ENCODE measurements at places on chromosomes 12 and 14.
A peak's percentile ranks its signal among the peaks of the same experiment; 100 is the strongest.

- peak; percentile 26 for DNase-seq
Observed at GRCh38 chr14:35879654-35880249, 53.6 kb downstream of the BRMS1L start.

GRCh38 chr12:64407342-64408223 lies 3.4 kb downstream of the XPOT start:
- no peak for DNase-seq

DNA sequence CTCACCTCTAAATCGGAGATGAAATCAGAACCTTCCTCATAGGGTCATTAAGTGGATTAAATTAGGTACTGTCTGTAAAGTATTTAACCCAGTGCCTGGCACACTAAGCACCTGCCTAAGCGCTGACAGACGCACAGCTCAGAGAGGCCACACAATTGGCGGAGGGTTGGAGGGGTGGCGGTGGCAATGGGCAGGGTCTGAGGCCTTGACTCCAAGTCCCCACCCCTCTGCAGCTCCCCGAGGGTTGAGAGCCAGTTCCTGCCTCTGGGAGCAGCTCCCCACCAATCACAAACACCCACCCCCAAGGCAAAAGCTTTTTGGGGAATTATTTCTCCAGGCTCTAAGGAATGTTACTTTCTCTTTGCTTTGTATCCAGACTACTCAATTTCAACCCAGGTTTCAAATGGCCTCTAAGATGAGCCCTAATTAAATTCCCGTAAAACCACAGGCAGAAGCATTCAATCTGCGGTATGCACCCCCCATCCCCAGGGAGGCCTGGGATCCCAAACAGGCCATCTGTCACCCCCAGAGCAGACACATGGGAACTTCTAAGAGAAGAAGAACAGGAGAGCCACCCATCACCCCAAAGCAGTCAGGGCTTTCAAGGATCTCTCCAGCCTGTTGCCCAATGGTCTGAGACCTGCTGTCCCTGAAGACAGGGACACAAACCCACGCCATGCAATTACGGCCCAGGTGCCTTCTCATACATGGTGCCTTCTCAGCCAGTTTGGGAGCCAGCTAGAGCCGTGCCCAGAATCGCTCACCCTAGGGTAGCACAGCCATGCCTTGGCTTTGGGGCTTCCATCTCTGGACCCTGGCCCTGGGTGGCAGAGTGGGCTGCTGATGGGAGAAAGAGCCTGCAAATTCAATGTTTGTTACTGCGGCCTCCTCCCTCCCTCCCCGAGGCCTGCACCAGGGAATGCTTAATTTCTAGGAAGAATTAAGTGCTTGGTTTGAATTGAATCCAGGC lies 66.1 kb downstream of the CHGA start:
- no peak for DNase-seq

GRCh38 chr12:49428793-49429192 lies 61.5 kb downstream of the SPATS2 start:
- DNase-seq: no peak

DNA sequence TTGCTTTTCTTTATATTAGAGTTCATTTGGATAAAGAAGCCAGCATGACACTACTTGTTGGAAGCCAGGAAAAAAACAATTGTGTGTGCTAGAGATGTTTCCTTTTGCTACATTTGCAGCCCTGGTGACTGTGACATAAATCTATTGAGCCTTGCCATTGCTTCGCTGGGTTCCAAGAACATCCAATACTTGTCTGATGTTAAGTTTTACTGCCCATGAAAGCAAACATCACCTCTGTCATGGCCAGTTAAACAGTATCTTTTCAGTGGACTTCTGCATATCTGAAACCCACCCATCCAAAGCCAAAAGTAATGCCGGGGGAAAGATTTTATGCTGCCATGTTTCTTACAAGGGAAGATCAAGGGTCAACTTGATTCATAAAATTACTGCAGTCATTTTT lies 184.0 kb downstream of the MSRB3 start:
- DNase-seq: no peak

GRCh38 chr14:104031384-104031783 lies 54.1 kb upstream of the ASPG start:
- no peak for DNase-seq

GRCh38 chr14:29687071-29687765 lies 240.4 kb downstream of the PRKD1 start:
- DNase-seq: no peak

DNA sequence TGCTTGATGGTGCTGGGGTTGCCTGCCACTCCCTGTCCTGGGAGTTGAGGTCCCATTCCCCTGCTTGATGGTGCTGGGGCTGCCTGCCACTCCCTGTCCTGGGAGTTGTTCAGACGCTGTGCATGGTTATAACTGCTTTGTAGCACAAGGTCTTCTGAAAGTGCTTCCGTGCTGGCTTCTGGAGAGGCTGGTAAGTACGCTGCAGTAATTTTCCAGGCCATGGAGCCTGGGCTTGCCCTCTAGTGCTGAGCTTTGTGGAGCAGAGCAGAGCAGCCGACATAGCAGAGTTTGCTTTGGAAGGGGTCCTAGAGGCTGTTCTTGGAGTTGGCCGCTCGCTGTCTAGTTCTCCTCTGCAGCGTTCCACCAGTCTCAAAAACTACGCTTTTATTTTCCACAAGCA lies 6.3 kb downstream of the B4GALNT3 start:
- no peak for DNase-seq

GRCh38 chr14:104081261-104081835 lies 4.2 kb upstream of the ASPG start:
- no peak for DNase-seq

GRCh38 chr12:19643635-19644034 lies 204.3 kb downstream of the AEBP2 start:
- DNase-seq: no peak

DNA sequence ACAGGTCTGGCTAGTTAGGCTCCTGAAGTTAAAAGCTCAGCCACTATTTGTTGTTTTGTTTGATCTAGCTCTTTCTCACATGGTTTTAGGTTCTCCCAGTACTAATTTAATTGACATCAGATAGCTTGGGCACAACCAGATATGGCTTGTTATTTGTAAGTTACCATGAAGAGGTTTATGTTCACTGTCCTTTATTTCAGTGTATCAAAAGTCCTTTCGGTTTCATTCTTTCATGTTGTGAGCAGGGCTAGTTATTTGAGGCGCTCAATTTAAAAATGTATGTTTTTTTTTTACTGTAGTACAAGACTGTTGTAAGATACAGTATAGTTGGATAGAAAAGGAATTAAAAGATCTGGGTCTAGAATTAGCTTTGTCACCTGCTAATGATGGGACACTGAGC lies 7.0 kb downstream of the GPX2 start:
- no peak for DNase-seq

DNA sequence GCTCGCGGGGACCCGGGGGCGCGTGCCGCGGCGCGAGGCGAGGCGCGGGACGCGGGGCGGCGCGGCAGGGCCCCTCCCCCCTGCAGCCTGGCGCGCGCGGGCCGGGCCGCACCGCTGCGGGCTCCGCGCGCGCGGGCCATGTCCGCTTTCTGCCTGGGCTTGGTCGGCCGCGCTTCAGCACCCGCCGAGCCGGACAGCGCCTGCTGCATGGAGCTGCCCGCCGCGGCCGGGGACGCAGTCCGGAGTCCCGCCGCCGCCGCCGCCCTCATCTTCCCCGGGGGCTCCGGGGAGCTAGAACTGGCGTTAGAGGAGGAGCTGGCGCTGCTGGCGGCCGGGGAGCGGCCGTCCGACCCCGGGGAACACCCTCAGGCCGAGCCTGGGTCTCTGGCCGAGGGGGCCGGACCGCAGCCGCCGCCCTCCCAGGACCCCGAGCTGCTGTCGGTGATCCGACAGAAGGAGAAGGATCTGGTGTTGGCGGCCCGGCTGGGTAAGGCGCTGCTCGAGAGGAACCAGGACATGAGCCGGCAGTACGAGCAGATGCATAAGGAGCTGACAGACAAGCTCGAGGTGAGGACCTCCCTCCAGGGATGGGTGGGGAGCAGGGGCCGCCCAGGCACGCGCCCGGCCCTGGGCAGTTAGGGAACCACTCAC lies 820 bp downstream of the BICDL1 start:
- DNase-seq: peak; percentile 28

DNA sequence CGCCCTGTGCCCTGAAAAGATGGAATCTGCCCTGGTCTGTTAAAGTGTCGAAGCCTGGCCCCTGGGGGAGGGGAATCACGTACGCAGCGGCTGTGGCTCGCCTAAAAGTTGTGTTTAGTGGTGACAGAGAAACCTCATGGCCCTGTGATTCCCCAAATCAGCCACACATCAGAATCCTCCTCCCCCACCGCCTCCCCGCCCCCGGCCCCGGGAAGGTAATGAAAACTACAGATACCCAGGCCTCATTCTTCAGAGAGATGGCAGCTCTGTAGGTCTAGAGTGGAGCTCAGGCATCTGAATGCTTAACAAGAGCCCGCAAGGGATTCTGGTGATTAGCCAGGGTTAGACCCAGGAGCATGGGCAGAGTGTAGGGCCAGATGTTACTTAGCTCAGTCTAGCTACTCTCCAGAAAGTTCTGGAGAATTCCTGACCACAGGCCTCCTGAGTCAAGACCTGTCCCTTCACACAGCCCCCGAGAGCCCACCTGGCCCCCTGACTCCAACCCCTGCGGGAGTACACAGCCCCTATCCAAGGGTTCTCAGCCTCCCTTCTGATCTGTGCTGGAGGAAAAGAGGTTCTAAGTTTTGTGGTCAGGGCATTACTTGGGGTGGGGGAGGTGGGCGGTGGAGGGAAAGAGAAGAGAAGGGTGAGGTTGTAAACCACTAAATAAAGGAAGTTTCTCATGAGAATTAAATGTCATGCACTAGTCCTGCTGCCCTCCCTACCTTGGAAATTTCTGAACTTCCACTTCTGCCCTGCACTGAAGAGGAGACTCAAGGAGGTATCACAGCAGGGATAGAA lies 114.8 kb downstream of the PLXNC1 start:
- DNase-seq: peak; percentile 75

DNA sequence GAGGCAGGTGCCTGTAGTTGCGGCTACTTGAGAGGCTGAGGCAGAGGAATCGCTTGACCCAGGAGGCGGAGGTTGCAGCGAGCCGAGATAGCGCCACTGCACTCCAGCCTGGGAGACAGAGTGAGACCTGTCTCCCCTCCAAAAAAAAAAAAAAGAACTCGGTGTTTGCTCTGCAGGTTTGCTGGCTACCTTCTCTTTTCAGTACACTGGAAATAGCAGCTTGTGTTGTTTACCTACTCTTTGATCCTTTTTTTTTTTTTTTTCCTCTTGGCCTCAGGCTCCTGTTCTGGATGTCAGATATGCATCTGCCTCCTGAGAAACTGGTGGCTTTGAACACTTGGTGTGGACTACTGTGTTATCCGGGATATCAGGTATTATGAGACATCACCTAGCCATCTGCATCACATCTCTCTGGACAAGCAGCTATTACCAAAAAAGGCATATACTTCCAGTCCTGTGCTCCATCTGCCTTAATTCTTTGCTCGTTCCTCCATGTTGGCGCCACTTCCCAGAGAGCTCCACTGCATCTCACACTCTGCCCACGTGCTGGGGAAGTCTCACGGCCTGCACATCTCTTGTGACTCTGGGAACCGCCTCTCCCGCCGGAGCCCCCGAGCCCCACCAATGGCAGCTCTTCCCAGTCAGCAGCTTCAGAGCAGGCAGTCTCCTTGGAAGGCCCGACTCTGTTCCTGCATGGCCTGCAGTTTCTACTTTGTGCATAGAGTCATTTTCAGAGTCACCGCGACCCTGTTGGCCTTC lies 50.9 kb upstream of the TRAF3 start:
- DNase-seq: no peak

DNA sequence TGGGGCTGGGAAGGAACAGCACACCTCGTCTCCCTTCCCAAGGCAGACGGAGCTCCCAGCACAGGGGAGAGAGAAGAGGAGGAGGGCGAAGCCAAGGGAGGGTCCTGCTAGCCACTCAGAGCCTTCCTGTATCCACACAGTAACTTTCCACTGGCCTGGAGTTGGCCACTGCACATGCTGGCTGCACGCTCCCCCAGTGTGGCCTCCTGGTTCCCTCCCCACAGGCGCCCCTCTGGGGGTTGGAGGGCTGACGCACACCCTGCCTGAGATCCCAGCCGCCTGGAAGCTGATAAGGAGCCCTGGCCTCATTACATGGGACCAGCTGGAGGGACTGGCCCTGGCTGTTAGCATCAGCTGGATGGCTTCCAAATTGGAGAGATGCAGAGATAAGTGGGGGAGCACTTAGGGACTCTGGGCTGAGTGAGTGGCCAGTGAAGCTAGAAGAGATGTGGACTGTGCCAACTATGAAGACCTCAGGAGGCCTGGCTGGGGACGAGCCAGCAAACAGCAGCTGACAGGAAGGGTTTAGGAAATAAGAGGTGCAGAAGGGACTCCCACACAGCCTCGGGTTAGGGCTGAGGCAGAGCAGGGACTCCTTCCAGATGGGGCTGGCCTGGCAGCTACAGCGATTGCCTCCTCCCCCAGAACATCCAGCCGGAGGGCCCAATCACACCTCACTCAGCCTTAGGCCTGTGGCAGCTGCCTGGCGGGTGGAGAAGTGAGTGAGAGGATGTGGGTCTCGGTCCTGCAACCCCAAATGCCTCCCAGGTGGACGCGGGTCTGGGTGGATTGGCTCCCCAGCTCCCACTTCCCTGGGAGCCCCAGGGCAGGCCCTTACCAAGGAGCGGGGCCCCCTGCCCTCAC lies 26.3 kb upstream of the BCDIN3D start:
- peak; percentile 72 for DNase-seq

- no peak for DNase-seq
Observed at GRCh38 chr12:45895961-45896360, 94.4 kb downstream of the SCAF11 start.

DNA sequence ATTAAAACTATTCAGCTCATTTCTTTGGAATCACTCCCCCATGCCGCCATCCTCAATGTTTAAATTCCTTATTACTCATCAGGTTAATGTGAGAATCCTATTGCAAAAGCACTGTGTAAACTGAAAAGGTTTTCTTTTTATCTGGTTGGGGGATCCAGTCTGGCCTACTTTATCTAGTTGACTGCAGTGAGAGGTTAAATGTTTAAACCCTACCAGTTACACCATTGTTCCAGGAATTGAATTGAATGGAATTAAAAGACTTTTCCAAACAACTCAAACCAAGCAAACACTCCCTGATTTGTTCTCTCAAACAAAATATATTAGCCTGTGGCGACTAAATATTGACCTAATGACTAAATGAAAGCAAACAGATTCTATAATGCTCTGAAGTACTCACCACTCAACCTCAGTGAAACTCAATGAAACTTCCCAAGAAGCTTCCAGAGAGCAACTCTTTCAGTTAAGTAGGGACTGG lies 100.5 kb downstream of the VEZT start:
- no peak for DNase-seq

DNA sequence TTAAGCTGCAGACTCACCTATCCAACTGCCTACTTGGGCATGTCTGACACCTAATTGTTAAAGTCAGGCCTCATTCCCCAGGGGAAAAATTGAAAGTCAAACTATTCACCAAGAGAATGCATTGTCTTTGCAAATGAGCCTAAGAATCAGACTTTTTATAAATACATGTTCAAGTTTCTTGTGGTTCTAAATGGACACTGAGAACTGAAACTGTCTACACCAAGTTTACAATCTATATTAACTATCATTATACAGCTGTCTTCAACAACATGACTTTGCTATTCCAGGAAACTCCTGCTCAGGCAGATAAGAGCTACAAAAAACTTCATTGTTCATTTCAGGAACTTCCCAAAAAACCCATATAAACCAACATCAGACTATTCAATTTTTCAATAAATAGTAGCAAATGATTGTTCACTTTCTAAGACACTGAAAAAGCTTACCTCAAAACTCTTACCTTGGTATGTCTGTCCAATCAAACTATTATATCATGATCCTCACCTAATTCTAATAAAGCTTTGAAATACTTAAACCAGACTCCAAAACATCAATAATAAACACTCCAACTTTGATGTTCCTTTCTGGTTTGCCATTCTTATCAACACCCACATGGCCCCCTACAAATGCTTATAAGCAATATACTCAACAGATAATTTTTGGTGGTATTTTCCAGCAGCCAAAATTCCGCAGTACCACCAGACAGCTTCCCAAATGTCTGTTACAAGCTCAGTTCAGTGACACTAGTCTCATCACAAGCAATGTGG lies 24.2 kb downstream of the CDK17 start:
- no peak for DNase-seq

Data from AML-193 (cell line).